ENCODE measurements at places on chromosomes 1 and 21. TPM values are rescaled to one million over a fixed set of nuclear protein-coding genes. Genes with fewer than 3 reads are reported as not detected.

The ITLN2 gene
- 0.22 TPM for polyA plus RNA-seq

The CCDC30 gene
- 0.12 TPM for polyA plus RNA-seq

The GJA8 gene
- not detected for polyA plus RNA-seq

The C1orf21 gene
- polyA plus RNA-seq: 25.2 TPM

The SELENBP1 gene
- polyA plus RNA-seq: 3.0 TPM

The TRABD2B gene
- polyA plus RNA-seq: 0.16 TPM

The SPRR2A gene
- polyA plus RNA-seq: 4.7 TPM

The IFNGR2 gene
- 89.5 TPM for polyA plus RNA-seq

The CHTOP gene
- 46.7 TPM for polyA plus RNA-seq

The ANGPTL1 gene
- not detected for polyA plus RNA-seq

The BSND gene
- polyA plus RNA-seq: not detected

The PCAT6 gene
- 2.3 TPM for polyA plus RNA-seq

GRCh38 chr1:202952818-202953217, 5.3 kb downstream of the ADIPOR1 start:
- DNase-seq: peak; percentile 76

DNA sequence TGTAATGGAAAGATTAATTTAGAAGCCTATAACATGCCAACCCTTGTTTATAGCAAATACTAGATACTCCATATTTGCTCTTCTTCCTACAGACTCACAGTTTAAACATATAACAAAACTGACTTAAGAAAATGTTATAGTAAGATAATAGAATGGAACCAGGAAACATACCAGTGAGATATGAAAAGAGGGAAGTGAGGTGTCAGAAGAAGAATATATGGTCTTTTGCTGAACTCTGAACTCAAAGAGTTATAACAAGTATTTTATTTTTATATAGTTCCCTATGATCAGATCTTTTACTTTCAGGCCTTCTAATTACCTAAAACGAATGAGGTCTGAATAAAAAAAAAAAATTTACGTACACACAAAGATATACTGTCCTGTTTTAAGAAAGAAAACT, 20.9 kb downstream of the TMED5 start:
- DNase-seq: no peak

- peak; percentile 38 for DNase-seq
Observed at GRCh38 chr1:192826791-192827546, 18.1 kb downstream of the RGS2 start.

GRCh38 chr1:234694661-234695060, 84.7 kb upstream of the IRF2BP2 start:
- DNase-seq: no peak

DNA sequence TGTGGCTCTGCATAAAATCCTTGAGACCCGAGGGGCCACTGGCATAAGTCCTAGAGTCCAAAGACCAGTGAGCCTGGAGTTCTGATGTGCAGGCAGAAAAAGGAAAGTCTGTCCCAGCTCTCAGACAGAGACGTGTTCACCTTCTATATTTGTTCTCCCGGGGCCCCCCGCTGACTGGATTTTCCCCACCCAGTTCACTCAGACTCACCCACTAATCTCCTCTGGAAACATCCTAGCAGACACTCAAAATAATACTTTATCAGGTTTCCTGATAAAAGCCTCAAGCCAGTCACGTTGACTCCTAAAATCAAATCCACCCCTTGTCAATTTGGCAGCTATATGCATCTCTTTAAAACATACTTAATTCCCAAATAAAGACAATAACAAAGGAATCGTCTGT, 1084.2 kb upstream of the NCAM2 start:
- DNase-seq: no peak

DNA sequence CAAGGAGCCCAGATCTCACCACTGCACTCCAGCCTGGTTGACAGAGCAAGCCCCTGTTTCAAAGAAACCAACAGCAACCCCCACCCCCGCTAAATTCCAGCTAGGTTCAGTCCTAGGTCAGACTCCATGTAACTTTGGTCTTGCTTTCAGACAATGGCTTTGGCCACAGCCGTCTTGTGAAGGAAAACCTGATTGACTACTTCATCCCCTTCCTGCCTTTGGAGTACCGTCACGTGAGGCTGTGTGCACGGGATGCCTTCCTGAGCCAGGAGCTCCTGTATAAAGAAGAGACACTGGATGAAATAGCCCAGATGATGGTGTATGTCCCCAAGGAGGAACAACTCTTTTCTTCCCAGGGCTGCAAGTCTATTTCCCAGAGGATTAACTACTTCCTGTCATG, 12.9 kb downstream of the TOR3A start:
- no peak for DNase-seq

DNA sequence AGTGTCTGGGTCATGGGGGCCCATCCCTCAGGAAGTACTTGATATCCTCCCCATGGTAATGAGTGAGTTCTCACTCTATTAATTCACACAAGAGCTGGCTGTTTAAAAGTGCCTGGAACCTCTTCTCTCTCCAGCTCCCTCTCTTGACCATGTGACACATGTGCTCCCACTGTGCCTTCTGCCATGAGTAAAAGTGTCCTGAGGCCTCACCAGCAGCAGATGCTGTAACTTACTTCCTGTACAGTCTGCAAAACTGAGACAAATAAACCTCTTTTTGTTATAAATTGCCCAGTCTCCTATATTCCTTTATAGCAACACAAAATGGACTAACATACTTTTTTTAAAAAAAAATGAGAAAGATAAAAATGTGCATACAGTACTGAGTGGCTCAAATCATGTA, 24.0 kb downstream of the PUM1 start:
- DNase-seq: no peak

DNA sequence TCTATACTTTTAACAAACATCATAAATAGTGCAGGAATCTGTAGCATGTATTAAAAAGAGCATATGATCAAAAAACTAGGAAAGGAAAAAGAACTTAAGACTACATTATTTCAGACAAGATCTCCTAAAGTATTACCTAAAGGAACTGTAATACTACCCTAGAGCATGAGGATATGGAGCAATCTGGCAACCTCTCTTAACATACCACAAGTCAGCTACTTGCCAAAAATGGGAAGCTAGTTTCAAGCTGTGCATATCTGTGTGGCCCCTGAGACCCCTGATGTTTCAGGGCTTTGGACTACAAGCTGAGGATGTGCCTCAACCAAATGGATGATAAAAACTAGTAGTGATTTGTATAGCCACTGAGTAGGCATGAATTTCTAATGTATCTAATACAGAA, 525.6 kb downstream of the PTBP2 start:
- no peak for DNase-seq

DNA sequence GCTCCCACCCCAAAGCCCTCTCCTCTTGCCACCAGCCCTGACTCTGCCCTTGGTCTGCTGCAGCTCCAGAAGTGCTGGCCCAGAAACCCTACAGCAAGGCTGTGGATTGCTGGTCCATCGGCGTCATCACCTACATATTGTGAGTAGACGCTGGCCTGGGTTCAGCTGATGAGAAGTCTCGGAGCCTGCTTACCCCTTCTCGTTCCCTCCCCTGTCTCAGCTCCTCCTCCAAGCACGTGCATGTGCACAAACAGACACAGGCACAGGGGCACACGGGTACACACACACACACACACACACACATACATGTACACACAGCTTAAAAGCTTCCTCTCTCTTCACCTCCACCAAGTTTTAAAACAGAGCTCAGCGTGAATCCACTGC, 24.3 kb downstream of the CAMK1G start:
- peak; percentile 32 for DNase-seq

DNA sequence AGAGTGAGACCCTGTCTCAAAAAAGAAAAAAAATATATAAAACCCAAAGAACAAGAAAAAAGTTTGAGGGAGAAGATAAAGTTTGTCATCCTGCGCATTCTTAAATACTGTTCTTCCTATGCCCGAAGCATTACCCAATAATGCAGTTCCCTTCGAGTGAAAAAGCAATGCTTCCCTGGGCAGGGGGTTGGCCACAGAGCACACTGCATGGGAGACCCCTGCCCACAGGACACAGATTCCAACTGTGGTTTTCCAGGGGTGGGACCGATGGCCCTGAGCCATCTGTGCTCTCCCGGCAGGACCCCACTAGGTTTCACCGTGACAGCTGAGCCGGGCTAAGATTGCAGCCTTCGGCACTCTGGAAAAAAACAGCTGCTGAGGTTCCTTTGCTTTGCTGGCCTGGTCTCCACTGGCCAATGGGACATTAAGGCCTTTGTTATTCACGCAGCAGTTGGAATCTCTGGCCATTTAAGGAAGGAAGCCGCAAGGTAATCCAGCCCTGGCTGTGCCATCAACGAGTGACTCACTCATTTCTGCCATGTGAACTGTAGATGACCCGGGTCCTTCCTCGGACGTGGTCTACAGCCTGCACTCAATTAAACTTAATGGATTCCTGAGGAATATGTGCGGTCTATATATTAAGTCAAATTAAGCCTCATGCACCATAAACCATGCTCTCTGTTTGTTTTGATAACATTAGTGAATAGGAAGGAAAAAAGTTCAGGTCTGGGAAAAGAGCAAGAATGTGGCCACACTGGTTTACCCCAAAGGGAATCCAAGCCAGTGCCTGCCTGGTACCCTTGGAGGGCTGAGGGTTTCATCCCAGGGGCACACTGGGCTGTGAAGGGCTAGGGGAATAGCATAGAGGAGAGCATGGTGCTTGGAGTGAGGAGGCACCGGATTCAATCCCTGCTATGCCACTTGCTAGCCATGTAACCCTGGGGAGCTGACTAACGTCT, 163.2 kb downstream of the ZBTB18 start:
- DNase-seq: no peak

DNA sequence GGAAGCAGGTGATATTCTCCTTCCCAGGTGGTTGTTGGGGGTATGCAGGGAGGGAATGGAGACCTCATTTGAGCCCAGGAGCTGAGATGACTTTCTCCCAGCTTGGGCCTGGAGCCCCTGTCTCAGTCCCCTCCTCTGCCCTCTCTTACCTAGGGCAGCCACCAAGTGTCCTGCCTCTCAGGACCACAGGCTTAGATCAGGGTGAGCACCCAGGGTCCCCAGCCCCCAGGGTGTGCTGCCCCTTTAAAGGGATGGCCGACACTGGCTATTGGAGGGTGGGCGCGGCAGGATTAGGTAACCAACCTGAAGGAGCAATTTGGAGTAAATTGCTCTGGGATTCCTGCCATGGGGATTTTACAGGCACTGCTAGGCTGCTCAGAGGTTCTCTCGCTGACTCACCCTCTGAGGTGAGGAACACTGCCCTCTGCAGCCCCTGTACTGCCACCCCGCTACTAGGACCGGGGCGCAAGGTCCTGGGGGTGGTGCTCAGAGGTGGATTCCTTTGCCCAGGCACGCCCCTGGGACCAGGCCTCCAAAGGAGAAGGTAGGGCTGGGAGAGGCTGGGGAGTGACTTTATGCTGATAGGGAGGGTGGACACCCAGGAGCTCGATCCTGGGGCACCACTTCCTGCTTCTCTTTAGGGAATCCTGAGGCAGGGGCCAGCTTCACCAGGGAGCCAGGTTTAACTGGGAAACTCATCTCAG, 1.5 kb downstream of the RPS6KA1 start:
- DNase-seq: peak; percentile 81

DNA sequence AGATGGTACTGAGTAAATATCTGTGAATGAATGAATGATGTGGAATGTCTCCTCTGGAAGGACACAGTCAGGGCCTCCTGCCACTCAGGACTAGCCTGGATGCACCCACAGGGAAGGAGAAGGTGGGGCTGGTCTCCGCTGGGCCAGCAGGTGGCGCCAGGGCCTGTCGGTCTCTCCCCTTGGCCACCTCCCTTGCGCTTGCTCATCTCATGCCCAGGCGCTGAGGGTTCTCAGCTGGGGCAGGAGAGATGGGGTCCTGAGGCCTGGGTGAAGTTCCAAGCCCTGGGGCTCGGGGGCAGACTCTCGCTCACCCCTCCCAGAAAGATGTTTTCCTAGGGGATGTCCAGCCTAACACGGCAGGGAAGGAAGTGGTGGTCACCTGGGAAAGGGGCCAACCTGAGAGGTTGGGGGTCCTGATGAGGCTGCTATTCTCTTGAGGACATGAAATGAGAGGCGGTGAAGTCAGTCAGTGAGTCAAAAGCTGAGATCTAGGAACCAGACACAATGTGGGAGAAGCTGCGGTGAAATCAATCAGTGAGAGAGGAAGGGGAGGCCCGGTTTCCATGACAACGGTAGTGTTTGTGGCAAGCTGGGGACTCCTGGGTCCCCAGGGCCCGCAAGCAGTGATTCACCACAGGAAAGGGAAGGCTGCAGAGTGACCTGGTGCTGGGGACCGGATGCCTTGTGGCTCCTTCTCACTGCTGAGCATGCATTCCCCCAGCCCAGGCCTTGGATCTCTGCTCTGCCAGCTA, 14.6 kb upstream of the MEX3A start:
- DNase-seq: no peak

GRCh38 chr1:248786156-248786555, 30.6 kb upstream of the LYPD8 start:
- DNase-seq: no peak

GRCh38 chr1:109391157-109391556, 6.6 kb downstream of the SORT1 start:
- DNase-seq: no peak

- DNase-seq: no peak
Observed at GRCh38 chr21:42071146-42071737, at the start of gene UMODL1. Gene UMODL1, plus strand, starts transcription at chr21:42071317. Its CDS starts 0 bp downstream, at chr21:42071317.

DNA sequence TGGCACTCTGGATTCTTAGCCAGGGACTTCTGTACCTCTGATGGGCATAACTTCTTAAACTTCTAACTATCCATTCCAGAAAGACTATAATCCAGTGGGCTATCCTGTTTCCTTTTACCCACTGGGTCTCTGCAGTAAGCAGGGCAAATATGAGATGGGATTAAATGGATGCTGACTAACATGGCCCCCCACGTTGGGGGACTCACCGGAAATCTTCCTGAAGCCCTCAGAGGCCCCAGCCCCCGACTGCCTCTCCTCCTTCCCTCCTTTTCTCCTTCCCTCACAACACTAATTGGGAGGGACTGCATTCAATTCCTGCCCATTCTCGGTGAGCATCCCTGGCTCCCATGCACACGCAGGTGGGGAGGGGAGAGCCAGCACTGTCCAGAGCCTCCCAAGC, 70.1 kb downstream of the SSBP3 start:
- DNase-seq: no peak

- no peak for DNase-seq
Observed at GRCh38 chr1:239755107-239755912, 336.4 kb upstream of the FMN2 start.

DNA sequence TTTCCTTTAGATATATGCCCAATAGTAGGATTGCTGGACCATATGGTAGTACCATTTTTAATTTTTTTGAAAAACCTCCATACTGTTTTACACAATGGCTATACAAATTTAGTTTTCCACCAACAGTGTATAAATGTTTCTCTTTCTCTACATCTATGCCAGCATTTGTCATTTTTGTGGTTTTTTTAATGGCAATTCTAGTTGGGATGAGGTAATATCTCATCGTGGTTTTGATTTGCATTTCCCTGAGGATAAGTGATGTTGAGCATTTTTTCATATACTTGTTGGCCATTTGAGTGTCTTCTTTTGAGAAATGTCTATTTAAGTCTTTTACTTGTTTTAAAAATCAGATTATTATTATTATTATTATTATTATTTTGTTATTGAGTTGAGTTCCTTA, 35.5 kb downstream of the PLA2G4A start:
- no peak for DNase-seq

GRCh38 chr21:42214081-42214750, 4.7 kb upstream of the ABCG1 start:
- DNase-seq: no peak

GRCh38 chr1:194133152-194133551, 946.7 kb upstream of the B3GALT2 start:
- no peak for DNase-seq
